ENCODE measurements at places on chromosomes 5 and 9.
A peak's percentile ranks its signal among the peaks of the same experiment; 100 is the strongest.

GRCh38 chr5:165066751-165067385 lies 1561.4 kb downstream of the MAT2B start:
- DNase-seq: no peak

- DNase-seq: no peak
These were observed 196.4 kb downstream of the FSTL4 start for GRCh38 chr5:133415906-133416305.

DNA sequence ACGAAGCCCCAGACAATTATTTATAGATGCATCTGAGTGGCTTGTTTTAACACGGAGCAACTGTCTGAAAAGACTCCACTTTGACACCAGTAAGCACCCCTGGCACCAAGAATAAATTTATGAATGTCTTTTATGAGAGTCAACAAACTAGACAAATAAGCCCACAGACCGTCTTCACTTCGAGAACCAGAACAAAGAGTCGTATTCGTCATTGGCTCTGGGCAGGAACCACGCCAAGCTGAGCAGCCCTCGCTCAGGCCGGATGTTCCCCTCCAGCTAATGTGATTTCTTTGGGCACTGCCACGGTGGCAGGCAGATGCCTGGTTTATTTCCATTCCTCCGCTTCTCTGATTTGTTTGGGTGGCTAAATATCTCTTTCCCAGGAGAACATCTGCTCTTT lies 91.9 kb upstream of the STC2 start:
- DNase-seq: peak; percentile 27

- DNase-seq: no peak
These were observed 24.0 kb upstream of the TRIM14 start for GRCh38 chr9:98142925-98143481.

- DNase-seq: no peak
These were observed 47.2 kb upstream of the ARL15 start for GRCh38 chr5:54357408-54358058.

GRCh38 chr5:135631391-135631790 lies 52.6 kb upstream of the CXCL14 start:
- no peak for DNase-seq

GRCh38 chr5:60248901-60249300 lies 355.4 kb upstream of the PDE4D start:
- DNase-seq: no peak

GRCh38 chr5:109936996-109937395 lies 247.3 kb downstream of the MAN2A1 start:
- no peak for DNase-seq

DNA sequence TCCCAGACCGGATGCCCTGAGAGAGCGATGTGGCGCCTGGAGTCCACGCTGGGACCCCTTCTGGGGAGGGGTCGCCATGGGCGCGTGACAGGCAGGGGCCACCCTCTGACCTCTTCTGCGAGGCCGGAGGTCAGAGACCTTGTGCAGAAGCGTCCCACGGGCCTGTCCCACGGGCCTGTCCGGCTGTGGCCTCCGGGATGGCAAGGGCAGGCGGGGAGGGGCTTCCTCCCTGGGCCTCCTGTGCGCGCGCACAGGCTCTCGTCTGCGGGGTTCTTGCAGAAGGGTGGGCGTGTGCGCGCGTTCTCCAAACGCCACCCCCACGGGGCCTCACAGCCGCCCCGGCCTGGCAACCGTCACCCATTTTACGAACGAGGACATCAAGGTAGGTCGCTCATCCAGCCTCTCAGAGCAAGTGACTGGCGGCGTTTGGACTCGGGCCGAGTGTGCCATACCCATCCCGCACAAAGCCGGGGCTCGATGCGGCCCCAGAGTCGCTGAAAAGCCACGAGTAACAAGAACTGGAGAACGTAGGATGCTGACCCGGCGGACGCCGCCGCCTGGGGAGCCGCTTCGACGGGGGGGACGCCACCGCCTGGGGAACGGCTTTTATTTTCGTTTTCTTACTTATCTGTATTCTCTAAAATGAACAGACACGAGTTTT lies 897 bp downstream of the AHRR start:
- DNase-seq: peak; percentile 78

DNA sequence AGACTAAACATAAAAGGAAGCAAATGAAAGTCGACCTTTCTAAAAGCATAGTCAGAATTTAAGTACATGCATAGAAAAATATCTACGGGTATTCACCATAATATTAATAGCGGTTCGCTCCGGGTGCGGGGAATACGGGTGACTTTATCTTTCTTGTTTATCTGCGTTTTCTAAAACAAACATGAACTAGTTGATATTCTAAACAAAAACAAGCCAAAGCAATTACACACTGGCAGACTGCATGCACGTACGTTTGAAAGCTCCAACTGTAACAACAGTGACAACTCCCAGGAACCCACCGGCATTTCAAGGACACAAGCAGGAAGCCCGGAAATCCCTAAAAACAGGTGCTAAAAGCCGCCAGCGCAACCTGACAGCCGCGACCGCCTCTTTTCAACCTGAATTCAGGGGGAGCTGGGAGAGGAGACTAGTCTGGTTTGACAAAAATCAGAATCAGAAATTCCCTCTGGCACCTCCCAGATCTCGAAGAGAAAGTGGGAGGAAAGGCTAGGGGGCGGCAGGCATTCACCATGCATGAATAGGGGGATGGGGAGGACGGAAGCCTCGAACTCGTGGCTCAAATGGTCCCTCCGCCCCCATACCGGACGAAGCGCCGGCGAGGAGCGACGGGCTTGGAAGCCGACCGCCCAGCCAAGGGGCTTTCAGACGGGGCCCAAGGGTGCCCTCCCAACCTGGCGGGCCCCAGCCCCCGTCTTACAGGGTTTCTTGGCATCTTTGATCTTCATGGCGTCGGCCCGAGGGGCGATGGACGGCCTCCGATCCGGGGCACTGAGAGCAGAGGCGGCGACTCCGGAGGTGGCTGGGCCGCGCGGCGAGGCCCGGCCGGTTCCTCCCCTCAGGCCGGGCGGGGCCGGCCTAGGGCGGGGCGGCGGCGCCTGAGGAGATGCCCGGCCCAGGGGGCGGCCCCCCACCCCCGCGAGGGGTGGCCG lies at the start of gene PANK3:
PANK3 (minus strand) TSS at position 831 of the 950 bp plus-strand sequence; CDS start at position 746, 85 bp downstream.
- no peak for DNase-seq

GRCh38 chr5:169004551-169004950 lies 296.4 kb downstream of the SLIT3 start:
- DNase-seq: peak; percentile 37

- DNase-seq: no peak
These were observed 20.6 kb upstream of the CYLC2 start for GRCh38 chr9:102974530-102974929.

DNA sequence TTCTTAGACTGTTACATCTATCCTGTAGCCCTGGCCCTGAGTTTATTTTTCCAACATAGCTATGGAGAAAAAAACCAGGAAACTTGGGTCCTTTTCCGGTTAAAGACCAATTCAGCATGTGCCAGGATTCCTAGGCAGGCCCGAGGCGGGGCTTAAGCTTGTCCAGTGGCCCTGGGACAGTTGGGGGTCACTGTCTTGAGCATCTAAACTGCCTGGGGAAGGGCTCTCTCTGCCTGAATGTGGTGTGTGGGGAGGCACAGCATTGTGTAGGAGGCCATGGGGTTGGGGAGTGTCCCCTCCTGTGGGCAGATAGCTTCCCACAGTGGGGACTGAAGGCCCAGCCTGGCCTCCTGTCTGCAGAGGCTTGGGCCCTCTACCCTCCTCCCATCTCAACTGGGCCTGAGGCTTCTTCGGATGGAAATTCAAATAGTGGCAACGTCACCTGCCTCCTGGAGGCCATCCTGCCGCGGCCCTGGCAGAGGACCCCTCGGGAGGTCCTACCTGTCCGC lies 88.8 kb downstream of the PHF2 start:
- no peak for DNase-seq

DNA sequence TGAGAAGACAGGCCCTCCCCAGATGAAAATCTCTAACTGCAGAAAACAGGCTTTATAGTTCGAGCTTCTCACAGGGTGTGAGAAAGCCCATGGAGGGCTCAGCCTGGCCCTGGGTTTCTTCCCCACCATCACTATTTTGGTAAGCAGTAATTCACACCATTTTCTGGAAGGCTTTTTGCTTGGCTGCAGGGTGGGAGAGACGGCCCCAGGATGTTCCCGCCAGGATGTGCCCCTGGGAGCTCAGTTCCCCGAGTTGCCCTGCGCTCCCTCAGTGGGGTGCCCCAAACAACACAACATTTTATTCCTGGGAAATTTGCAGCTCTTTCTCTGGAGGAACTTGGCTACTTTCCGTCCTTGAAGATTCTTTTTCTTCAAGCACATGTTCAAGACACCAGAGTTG lies 100.8 kb downstream of the HSD17B3 start:
- no peak for DNase-seq

GRCh38 chr5:39021413-39021812 lies 52.8 kb downstream of the RICTOR start:
- DNase-seq: peak; percentile 5

DNA sequence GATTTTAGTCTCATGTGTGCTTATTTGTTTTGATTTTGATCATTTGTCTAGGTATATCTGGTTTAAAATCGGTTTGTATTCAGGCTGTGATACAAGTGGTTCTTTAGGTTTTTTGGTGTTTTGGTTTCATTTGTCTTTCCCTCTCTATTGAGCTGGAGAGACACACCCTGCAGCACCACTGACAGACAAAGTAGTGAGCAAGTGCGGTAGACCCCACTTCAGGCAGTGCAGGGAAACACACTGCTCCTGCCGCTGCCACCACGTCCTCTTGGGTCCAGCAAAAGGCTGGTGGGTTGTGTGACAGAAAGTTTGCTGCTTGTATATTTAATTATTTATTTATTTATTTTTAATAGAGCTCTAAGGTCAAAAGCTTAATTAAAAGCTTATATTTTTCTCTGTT lies 801.0 kb downstream of the NR2F1-AS1 start:
- DNase-seq: no peak

- peak; percentile 43 for DNase-seq
These were observed 1.1 kb downstream of the VLDLR start for GRCh38 chr9:2622461-2623287.

DNA sequence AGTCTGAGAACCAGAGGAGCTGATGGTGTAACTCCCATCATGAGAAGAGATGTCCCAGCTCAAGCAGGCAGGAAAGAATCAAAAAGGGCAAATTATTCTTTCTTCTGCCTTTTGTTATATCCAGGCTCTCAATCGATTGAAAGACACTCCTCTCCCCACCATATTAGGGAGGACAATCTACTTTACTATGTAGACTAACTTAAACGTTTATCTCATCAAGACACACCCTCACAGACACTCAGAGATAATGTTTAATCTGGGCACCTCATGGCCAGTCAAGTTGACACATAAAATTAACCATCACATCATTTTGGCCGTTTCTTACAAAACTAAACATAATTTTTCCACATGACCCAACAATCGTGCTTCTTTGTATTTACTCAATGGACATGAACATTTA lies 534.3 kb upstream of the RORB start:
- DNase-seq: no peak

GRCh38 chr9:5111696-5112095 lies 73.7 kb downstream of the INSL6 start:
- DNase-seq: no peak

GRCh38 chr5:126544087-126544740 lies 50.8 kb downstream of the ALDH7A1 start:
- DNase-seq: peak; percentile 43

- peak; percentile 74 for DNase-seq
These were observed 193.8 kb downstream of the CSNK1G3 start for GRCh38 chr5:123705741-123706140.

DNA sequence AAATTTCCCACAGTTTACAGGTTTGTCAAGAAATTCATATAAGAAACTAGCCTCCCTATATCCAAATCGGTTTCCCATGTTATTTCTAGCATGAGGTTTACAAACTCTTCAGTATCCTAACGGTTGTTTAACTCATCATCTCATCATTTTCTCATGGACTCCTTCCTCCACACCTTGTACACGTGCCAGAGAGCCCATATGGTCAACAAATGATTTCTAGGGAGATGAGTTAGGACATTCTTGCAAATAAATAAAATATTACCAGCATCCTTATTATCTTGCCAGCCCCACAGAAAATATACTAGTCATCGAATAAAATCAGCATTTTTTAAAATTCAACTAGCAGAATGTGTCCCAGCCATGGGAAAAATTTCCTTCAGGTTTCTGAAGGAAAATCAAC lies 285.2 kb downstream of the EBF1 start:
- DNase-seq: peak; percentile 49

DNA sequence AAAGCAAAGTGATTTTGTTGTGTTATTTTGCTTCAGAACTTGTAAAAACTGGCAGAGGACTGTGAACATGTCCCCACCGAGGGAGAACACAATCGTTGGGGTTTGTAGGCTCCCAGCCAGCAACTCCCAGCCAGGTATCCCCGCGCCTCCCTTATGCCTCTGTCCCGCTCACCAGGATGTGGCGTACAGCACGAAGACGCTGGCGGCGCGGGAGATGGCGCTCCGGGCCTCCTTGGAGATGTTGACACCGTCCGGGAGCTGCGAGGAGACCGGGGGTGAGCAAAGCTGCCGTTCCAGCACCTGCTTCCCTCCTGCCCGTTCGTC lies 630 bp downstream of the POLE3 start:
- no peak for DNase-seq

- DNase-seq: no peak
These were observed 156.9 kb upstream of the MVB12B start for GRCh38 chr9:126169736-126170135.

DNA sequence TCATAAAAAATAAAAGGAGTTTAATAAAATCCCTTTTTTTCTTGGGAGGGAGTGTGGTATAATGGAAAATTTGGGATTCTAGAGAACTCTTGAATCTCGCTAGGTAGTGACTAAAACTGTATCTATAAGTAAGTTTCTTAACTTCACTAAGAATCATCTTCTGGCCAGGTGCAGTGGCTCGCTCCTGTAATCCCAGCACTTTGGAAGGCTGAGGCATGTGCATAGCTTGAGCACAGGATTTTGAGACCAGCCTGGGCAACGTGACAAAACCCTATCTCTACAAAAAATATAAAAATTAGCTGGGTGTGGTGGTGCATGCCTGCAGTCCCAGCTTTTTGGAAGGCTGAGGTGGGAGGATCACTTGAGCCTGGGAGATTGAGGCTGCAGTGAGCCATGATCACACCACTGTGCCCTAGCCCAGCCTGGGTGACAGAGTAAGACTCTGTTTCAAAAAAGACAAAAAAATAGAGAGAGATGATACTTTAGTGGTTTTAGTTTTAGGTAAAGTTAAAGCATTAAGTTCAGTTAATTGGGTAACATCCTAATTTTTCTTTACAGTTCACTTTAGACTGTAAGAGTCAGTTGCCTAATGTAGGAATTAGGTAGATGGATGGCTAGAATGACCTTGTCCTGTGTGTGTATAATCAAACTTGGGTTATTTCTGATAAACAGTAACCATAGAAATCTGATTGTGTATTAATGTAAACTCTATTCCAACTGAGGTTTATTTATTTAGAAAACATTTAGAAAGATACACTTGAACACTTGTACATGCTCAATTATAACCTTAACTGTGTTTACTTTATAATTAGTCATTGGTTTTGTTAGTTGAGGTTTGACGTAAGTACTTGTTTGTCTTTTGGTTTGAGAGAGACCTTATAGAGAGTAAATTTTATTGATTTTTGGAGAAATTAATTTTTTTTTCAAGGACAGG lies 17.8 kb downstream of the UNC13B start:
- no peak for DNase-seq

- DNase-seq: no peak
These were observed 166.5 kb downstream of the MAPKAP1 start for GRCh38 chr9:125540497-125540896.

GRCh38 chr5:73783828-73784227 lies 157.8 kb downstream of the ARHGEF28 start:
- DNase-seq: peak; percentile 11
